ENCODE measurements at places on chromosomes 2 and 18.

DNA sequence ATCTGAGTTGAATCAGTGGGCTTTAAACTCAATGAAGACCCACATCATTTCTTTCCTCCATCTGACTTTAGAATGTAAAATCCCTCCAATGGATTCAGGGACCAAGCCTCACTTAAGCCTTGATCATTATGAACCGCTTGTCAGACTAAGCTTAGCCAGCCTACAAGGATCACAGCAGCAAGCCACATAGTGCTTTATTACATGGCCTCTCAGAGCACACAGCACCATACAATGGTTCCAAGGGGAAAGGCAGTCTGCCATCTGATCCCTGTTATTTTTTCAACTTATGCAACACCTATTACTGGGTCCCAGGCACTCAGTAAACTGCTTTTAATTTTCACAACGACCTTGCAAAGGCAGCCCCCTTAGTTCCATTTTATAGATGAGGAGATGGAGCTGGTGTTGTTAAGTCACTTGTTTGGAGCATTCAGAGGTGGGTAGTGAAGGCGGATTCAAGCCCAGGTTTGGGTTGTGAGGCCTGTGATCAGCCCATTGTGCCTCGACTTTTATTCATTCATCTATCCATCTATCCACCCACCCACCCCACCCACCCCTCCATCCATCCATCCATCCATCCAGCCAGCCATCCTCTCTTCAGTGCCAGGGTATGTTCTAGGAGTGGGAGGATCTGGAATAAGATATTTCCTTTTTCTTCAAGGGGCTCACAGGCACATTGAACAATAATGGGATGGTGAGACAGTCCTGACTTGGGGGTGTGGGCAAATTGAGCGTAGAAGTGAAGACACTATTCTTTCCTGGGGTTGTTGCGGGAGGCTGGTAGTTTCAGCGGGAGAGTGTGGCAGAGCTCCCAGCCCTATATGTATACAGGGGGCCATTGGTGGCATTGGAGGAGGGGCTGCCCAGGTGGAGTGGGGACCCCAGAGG lies 141.2 kb downstream of the MYCN start:
- no peak for DNase-seq

DNA sequence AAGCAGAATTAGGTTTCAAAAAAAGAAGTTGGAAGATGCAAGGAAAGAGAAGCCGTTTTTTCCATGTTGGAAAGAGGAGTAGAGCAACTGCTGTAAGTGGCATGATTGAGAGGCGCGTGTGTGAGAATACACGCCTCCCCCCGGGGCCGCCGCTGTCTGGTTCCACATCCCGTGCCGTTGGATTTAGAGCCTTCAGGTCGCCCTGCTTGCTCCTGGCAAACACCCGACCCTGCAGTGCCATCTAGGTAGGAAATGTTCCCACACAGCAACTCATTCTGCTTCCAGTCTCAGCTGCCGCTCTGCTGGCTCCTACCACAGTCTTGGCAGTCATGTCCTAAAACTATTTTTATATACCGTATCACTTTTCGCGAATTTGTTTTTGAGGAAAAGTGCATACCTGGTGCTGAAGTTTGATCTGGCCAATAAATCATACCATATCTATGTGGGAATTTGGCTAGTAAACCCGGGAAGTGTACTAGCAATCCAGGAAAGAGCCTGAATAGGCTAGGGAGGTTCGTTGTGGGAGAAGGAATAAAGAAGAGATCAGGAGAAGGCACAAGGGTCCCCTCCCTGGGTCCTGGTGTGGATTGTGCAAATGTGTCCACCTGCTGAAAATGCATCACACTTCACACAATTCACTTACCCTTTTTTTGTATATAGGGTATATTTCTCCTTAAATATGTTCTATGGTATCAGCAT lies 372.7 kb downstream of the FBXO15 start:
- no peak for DNase-seq

GRCh38 chr2:217071416-217071815 lies 211.6 kb upstream of the TNP1 start:
- no peak for DNase-seq

GRCh38 chr2:120547662-120548061 lies 188.0 kb upstream of the GLI2 start:
- DNase-seq, result no peak

DNA sequence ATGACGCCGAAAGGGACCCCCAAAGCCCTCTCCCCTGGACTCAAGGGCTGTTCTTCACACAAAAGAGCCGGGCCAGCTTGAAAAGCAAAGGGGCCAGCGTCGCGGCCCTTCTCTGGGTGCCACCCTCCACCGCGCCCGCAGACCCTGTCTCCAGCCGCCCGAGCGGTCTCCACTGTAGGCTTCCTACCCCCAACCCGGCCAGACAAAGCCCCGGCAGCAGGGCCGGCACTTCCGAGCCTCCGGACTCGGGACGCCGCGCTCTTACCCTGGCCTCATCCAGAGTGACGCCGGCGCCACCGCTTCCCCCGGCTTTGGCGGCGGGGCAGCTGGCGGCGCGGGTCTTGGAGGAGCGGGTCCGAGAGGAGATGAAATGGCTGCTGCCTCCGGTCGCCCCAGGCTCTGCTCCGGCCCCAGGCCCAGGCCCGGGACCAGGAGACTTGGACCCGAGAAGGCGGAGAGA lies 603 bp downstream of the ATAD2B start:
- DNase-seq, result no peak

DNA sequence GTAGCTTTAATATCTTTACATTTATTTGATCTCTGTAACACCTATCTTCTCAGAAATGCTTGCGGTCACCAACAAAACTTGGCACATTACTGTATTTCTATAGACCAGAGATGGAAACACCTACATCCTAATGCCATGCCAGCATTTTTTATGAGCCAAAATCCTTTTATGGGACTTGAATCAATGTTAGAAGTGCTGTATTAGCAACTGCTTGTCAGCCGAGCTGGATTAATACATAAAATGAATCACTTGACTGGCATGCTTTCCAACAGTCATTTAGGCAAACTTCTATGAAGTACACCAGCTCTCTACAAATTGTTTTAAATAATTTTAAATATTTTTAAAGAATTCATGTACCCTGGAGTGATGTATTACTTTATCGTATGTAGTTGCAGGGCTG lies 272.9 kb upstream of the NRP2 start:
- no peak for DNase-seq

DNA sequence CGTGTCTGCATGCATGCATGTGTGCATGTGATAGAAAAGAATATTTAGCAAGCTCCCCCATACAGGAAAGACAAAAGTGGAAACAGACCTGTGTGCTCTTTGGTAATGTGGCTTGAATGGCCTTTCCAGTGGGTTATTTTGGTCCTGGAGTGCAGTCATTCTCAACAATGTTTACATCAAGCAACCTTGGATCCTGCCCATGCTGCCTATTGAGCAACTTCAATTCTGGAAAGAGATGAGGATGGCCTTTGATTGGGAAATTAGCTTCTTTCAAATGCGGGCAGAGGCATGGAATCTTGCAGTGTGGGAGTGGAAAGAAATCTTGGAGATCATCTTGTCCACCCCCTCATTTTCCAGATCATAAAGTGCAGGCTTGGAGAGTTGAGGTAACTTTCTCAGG lies 87.2 kb upstream of the SMAD2 start:
- DNase-seq, result no peak

DNA sequence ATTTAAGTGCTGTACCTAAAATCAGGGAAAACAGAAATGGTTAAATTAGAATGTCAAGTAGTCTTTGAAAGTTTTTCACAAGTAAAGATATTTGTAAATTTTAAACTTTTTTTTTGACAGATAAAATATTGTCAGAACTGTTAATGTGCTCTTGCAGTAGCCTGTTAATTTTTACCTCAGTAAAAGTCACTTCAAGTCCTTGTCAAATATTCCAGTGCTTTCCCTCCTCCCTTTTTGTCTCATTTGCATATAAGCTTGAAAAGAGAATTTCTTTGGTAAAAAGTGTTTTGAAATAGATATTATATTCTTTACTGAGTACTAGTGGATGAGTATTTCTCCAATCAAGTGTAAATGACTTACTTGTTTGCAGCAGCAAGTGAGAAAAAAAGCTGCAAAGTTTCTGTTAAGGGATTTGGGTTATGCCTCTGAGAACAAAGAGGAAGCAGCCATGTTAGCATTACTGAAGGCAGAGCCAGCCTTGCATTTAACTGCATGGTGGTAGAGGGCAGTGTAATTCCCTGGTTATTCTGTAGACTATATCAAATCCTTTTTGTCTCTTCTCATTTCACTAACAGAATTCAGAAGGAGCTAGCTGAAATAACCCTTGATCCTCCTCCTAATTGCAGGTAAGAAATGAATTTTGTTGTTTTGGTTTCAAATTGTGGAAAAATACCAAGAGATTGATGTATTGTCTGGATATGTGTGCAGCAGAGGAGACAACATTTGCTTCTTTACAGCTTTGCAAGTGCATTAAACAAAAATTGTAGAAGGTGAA lies 3.2 kb downstream of the UBE2E3 start:
- no peak for DNase-seq

GRCh38 chr2:120867290-120868241 lies 131.9 kb downstream of the GLI2 start:
- DNase-seq, result no peak

- DNase-seq, result no peak
Measured at GRCh38 chr2:120451334-120451733, 105.4 kb downstream of the INHBB start.

DNA sequence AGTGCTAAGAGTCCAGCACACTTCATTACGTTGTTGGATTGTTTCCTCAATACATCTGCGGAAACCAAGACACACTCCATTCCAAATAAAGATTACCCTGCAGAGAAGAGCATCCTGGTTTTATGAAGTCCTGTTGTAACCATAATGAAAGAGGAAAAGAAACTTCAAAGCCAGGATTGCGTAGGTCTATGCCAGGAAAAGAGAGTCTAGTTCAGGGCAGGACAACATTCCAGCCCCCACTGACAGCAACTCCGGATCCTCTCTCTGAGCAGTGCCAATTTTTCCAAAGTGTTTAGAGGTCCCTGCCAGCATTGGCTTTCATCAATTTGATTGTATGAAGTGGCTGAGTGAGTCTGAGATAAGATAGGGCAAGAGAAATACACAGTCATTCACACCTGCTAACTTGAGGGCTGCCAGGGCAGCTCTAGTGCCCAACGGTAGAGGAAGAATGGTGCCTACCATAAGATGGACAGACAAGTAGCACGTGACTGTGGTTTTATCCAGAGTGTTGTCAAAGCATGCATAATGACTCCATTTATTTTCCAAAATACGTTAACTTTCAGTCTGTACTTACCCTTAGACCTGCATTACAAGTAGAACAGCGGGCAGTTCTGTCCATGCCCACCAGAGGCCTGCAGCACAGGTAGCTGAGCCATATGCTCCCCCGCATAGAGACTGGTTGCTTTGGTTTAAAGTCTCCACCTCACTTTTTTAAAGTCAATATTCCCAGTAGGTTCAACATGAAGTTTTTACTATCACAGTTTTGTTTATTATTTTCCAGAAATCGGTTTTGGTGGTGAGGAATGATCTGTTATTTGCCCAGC lies 23.7 kb downstream of the PIEZO2 start:
- no peak for DNase-seq

GRCh38 chr2:63425606-63426005 lies 162.7 kb downstream of the WDPCP start:
- no peak for DNase-seq

GRCh38 chr18:48547531-48547981 lies 8.7 kb downstream of the CTIF start:
- DNase-seq, result no peak

- DNase-seq, result no peak
Measured at GRCh38 chr2:187547353-187547979, 6.8 kb downstream of the TFPI start.

GRCh38 chr2:141501752-141502151 lies 629.1 kb downstream of the LRP1B start:
- DNase-seq, result no peak

GRCh38 chr18:65411061-65411460 lies 339.8 kb upstream of the CDH7 start:
- DNase-seq, result no peak

DNA sequence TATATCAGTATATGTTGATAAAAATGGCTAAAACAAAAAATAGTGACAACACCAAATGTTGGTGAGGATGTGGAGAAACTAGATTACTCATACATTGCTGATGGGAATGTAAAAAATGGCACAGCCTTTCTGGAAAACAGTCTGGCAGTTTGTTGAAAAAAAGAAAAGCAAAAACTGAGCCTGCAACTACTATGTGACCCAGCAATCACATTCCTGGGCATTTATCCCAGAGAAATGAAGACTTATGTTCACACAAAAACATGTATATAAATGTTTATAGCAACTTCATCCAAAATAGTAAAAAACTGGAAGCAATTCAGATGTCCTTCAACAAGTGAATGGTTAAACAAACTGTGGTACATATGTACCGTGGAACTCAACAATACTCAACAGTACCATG lies 7.5 kb upstream of the KDSR start:
- no peak for DNase-seq

- no peak for DNase-seq
Measured at GRCh38 chr18:23882616-23883276, 131.8 kb upstream of the TTC39C start.

DNA sequence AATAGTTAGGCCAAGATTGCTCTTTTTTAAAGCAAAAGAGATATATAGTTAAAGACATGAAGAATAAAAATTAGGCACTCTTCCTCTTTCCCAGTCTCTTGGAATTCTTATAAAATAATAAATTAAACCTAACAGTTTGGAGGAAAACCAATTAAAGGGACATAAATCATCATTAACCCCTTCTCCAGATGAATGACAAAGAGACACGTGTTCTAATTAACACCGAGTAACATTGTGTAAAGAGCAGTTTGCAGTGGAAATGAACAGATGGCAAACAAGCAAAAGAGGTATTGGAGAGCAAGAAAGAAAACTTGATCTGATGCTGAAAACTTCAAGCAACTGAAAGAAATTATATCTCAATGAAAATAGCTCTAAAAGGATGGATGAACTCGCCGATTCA lies 48.4 kb downstream of the BCL2 start:
- no peak for DNase-seq

DNA sequence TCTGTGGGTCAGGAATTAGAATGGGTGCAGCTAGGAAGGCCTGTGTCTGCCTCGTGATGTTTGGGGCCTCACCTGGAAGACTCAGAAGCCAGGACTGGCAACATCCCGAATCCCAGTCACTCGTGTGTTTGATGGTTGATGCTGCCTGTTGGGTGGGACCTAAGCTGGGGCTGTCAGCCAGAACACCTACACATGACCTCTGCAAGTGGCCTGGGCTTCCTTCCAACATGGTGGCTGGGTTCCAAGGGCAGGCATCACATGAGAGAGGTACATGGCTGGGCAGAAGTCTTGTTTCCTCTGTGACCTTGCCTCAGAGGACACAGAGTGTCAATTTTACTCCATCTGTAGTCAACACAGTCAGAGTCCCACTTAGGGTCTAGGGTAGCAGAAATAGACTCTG lies 177.8 kb downstream of the GBX2 start:
- DNase-seq, result no peak

DNA sequence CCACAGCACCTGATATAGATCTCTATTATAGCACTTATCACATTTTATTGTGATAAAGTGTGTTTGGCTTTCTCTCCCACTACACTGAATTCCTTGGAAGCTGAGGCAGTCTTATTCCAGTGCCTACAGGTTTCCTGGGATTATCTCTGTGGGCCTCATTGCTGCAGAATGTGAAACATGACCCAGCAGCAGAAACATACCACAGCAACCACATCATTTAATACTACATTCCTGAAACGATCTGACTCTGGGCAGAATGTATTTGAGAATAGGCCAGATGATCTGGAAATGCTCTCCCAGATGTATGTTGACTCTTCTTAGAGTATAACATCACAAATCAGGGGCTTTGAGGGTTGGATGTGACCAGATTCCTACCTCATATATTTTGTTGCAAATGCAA lies 323.5 kb upstream of the TANK start:
- no peak for DNase-seq

All from SIG-M5 (cell line).